ENCODE measurements at places on chromosomes 6 and 20.

DNA sequence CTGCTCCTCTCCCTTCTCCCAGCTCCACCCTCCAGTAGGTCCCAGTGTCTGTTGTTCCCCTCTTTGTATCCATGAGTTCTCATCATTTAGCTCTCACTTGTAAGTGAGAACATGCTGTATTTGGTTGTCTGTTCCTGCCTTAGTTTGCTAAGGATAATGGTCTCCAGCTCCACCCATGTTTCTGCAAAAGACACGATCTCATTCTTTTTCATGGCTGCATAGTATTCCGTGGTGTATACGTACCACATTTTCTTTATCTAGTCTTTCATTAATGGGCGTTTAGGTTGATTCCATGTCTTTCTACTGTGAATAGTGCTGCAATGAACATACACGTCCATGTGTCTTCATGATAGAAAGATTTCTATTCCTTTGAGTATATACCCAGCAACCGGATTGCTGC is 136.6 kb downstream of the MYLK4 start:
- no peak for DNase-seq

DNA sequence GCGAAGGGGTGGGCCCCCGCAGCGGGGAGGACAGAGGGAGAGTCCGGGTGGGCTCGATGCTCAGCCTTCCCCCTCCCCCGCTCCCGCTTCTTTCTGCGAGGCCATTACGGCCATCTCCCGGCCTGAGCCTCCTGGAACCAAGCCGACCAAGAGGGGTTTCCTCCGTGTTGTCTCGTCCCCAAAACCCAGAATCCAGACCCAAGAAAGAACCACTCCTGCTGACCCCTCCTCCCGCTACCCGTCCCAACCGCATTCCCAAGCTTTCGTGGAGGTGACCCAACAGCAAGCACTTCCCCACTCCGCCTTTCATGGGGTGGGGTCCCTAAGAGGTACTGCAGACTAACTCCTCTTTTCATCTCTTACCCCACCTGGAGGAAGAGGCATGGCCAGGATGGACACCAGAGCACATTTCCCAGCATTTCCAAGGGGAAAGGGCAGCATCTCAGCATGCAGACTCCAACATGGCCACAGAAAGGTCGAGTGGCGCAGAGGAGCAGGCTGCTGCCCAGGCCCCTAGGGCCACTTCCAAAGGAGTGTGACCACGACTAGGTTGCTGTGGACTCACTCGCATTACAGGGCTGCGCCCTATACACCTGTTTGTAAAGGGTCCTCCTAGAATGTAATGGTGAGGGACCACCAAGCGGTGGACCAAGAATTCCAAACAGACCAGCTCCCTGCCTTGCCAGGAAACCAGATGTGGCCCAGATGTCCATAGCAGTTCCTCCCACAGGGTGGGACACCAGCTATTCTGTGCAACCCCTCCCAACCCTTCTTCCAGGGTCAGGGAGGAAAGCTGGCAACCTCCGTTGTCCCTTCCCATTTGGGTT is 53.4 kb downstream of the MRPL14 start:
- peak; percentile 52 for DNase-seq

- peak; percentile 84 for DNase-seq
Observed at GRCh38 chr6:41527721-41528408, 18.3 kb upstream of the FOXP4 start.

DNA sequence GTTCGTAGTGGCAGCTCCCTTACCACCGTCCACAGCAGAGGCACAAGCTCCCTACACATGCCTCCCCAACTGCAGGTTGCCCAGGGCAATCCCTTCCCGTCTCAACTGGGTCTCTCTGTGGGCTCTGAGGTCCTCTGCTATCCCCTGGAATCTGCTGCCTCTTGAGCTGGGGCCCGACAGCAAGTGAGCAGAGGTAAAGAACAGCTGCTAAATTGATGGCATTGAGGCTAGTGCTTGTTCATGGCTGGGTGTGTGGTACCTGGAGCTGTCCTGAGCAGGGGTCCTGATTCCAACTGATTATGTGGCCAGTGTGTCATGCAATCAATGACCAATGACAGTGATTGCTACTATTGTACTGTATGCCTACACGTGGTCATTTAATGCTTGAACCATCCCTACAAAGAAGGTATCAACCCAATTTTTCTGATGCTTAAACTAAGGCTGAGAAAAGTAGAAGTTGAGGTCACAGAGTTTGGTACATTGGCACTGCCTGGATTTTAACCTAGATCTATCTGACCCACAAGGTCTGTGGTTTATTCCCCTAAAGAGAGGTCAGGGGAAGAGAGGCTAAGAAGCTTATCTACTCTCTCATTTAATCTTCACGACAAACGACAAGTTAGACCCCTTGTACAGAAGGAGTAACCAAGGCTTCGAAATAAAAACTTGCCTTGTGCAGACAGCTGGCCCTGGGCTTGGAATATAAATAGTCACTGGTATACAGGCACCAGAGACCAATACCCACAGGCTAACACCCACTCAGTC is 41.1 kb downstream of the HNF4A start:
- no peak for DNase-seq

- DNase-seq = no peak
Observed at GRCh38 chr6:70797625-70798024, 129.9 kb downstream of the SMAP1 start.

GRCh38 chr6:75882734-75883133 is 133.7 kb downstream of the MYO6 start:
- no peak for DNase-seq

DNA sequence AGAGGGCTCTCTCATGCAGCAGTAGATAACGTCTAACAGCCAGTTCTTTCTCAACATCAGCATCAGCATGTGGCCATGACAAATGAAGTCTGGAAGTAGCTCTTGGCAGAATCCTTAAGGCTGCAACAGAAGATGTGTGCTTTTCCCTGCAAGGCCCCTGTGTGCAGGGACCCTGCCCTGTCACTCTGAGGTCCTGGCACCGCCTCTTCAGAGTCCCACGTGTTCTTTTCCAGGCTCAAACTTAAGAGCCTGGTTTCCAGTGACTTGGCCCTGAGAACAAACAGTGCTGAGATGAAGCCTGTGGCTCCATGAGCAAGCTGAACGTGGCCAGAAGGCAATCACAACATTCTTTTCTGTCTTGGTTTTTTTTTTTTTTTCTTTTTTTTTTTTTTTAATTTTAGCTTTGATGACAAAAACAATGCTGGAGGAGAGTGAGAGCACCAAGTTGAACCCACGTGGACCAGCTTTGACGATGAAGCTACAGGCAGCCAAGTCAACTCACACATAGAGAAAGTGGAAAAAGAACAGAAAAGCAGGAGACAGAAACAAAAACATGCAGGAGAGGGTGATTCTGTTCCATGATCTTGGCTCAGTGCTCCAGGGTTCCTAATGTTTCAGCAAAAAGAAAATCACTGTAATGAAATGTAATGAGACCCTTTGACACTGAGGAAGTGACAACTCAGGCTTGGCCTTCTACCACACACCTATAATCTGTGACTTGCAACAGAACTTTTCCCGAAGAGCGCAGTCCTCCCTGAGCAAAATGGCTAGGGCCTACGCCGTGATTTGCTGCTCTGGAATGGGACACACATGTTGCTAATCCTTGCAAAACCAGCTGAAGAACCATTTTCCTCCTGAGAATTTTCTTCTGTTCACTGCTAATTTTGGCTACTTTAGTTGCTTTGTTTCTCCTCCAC is 86.1 kb downstream of the FOXC1 start:
- DNase-seq = no peak

Data from WERI-Rb-1 (cell line).